HT1080 (cell line): ENCODE measurements at places on chromosomes 13 and 19. TPM values are rescaled to one million over a fixed set of nuclear protein-coding genes. Genes with fewer than 3 reads are reported as not detected.

The KASH5 gene
- not detected in 2 replicates for total RNA-seq

The TRPM4 gene
- 7.5 and 8.6 TPM in 2 replicates for total RNA-seq

The IGFL2 gene
- not detected in 2 replicates for total RNA-seq

The ATP4A gene
- total RNA-seq = not detected in 2 replicates

The ZNF625 gene
- total RNA-seq = 5.9 and 6.9 TPM in 2 replicates
